ENCODE measurements at places on chromosomes 7 and 10.

DNA sequence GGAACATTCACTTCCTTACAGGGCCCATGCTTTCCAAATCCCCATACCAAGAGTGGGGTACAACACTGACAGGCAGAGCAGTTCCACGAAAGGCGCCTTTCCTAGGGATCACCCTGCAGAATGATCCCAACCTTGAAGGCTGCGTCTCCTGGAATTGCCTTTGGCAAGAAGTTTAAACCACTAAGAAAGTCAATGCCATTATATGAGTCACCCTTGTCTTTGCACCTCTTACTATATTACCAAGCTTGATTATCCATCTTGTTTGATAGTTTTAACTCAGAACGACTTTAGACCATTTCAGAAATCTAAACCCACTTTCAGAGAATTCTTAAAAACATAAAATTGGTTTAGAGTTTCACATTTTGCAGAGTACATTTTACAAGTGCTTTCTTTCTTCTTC is 282.1 kb downstream of the ARHGAP12 start:
- DNase-seq: no peak

GRCh38 chr10:116765648-116766081 is 23.3 kb upstream of the HSPA12A start:
- peak; percentile 31 for DNase-seq

GRCh38 chr10:12397941-12398340 is 48.6 kb downstream of the CAMK1D start:
- DNase-seq: no peak

GRCh38 chr10:14602807-14603533 is 171.7 kb downstream of the FAM107B start:
- no peak for DNase-seq

DNA sequence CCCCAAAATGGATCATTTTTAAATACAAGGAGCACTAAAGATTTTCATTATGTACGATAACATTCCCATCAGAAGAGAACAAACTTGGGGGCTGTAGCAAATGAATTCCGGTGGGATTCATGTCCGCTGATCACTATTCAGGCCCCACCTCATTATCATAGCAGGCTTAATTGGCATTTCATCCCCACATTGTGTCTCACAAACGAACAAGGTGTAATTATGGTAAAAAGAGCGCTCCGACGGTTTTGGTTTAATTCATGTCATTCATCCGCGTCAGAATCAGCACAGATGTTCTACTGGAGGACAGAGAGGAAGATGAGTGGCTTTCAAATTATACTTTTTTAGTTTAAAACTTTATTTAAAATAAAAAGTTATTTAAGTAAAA is 124.7 kb downstream of the MAD1L1 start:
- no peak for DNase-seq

DNA sequence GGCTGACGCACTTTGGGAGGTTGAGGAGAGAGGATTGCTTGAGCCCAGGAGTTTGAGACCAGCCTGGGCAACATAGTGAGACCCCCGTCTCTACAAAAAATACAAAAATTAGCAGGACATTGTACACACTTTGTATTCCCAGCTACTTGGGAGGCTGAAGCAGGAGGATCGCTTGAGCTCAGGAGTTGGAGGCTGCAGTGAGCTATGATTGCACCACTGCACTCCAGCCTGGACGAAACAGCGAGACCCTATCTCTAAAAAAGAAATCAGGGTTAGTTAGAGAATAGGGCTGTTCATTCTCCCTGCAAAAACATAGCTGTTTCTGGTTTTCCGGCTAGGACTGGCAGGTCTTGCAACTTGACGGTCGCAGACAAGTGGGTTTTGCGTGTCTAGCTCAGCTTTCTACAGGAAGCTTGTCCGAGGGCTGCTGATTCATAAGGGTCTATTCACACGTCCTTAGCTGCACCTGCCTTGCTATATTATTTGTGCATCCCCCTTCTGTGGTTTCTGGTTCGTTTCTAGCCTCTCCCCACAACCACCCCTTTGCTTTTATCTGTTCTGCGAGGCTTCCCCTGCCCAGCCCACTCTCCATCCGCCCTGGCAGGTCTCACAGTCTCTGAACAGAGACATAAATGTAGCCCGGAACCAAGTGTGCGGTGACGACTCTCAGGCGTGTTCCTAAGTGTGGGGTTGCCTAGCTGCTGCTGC is 10.7 kb downstream of the AMZ1 start:
- DNase-seq: no peak

DNA sequence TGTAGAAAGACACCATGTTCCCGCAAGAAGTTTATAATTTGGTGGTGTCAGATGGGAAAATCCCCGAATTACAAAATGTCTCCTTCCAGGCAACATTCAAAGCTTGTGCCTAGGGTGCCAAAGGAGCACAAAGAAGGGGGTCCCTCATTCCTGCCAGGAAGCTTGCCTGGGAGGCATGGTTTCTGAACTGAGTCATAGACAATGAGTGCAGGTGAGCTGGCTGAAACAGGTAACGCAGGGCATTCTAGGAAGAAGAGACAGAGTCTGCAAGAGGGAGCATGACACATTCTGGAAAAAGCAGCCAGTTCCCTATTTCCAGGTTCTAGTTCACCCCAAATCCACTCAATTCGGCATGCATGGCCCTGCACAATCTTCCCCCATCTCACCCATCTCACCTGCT is 11.9 kb upstream of the CALU start:
- DNase-seq: no peak

GRCh38 chr7:70557338-70557737 is 574.6 kb upstream of the GALNT17 start:
- no peak for DNase-seq

- no peak for DNase-seq
Observed at GRCh38 chr10:110829721-110830410, 41.9 kb upstream of the PDCD4 start.

DNA sequence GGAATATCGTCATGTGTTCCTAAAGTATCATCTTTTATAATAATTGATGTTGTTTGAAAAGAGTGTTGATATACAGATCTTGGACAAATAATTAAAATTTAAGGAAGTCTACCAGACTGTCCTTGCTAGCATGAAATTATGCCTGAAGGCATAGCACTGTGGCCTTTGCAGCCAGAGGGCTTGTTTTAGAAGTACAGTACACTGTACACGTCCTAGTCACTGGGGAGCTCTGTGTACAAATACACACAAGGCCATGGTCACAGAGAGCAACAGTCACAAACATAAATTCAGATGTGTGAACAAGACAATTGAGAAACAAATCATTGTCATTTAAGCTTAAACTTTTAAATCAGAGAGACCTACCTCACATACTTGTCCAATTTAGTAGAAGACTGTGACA is 133.0 kb downstream of the KIAA1217 start:
- DNase-seq: no peak

GRCh38 chr10:117391436-117392205 is 16.4 kb upstream of the PDZD8 start:
- peak; percentile 75 for DNase-seq

DNA sequence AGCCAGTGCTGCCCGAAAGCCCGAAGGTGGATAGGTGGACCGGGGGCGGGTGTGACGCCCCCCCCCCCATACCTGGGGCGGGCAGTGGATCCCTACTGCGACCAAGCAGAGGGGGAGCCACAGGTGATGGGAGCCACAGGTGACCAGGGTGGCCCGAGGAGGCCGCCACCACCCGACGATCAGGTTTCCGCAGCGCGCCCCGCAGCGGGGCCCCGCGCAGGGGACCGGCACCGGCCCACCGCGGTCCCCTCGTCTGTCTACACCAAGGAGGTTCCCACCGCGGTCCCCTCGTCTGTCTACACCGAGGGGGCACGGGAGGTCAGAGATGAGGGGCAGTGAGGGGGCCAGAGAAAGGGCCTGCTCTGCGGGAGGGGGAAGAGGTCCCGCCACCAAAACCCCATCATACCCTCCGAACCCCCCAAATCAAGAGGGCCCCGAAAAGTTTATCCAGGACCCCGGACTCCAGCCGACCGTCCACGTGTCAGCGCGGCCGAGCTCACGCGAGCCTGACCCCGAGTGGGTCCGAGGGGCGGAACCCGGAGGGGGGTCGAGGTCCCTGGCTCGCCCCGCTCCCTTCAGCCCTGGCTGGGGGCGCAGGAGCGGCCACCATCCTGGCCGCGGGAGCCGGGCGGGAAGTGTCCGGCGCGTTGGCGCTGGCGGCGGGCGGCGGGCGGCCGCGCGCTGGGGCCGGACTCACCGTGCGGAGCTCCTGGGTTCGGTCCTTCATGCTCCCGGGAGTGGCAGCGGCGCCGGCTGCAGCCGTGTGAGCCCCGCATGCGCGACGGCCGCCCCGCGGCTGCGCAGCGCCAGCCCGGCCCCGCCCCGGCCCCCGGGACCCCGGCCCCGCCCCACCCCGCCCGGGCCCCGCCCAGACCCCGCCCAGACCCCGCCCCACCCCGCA is at the start of gene STX1A:
TSS of gene STX1A (minus strand) at position 765 of the 901 bp plus-strand sequence. CDS start at position 727, 38 bp downstream.
- peak; percentile 72 for DNase-seq

DNA sequence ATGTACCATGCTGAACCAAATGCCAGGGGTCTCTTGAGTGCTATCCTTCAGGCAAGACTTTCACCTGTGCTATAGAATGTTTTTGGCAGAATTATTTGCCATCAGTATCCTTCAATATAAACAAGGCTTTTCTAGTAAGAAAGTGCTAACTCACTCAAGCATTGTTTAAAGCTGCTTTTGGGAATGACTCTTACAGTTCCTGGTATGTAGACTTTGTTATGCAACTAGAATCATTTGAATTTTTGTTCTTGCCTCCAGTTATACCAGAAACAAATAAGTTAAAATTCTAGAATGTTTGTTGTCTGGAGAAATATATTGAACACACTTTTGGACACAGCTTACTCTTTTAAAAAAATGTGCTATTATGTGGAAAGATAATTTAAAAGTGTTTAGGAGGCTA is 39.5 kb upstream of the RTKN2 start:
- peak; percentile 6 for DNase-seq

- no peak for DNase-seq
Observed at GRCh38 chr10:102811346-102811745, 25.9 kb downstream of the CYP17A1 start.

DNA sequence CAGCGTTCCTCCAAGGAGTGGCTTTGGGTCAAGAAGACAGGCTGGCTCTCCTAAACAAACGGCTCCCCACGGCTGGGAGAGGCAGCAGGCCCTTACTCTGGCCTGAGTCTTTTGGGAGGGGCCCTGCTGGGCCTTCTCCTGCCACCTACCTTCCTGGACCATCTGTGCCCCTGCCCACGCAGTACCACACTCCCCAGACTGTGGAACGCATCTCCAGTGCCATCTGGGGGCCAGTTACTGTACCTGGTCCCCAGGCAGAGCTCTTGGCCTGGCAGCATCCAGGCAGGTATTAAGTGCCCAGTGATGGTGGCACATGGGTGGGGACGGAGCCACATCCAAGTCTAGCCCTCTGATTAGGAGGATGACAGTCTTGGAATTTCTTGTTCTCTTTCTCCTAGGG is 14.4 kb downstream of the ALKBH4 start:
- DNase-seq: no peak

DNA sequence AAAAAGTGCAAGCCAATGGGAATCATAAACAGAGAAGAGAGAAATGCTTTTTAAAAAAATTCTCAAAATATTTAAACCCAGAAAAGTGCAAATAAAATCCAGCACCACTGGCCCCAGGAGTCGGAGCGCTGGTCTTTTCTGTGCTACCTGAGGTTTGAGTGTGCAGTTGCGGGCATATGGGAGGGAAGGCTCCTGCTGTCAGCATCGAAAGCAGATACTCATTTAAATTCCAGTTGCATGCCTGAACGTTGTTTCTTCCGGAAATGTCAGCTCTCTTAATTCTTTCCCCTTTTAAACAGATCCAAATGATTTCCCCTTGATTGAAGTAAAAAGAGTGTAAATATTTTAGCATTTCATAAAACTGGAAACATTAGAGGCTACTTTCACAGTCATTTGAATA is 240.5 kb upstream of the GPR26 start:
- no peak for DNase-seq

GRCh38 chr10:28012990-28013515 is 14.2 kb upstream of the ODAD2 start:
- no peak for DNase-seq

GRCh38 chr7:99395616-99396327 is 12.6 kb downstream of the PDAP1 start:
- DNase-seq: no peak

DNA sequence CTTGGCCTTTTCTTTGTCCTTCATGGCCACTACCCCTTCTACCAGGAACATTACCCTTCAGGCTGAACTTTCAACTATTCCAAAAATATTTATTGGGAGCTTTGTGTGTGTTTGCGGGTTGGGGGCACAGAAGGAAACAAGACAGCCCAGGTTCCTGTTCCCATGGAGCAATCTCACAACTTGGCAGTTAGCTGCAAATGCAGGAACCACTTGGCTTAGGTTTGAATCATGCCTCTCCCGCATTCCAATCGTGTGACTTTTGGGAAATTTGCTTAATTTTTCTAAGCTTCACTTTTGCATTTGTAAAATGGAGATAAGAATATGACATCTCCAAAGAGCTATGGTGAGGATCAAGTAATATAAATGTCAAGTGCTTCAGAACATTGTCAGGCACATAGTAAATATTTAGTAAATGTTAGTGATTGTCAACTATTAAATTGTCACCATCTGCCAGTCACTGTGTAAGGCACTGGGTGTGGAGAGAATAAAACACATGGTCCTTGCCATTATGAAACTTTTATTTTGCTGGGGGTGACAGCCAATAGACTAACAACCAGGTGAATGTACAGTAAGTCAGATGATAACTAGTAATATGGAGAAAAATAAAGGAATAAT is 277.1 kb downstream of the SNX13 start:
- peak; percentile 82 for DNase-seq

DNA sequence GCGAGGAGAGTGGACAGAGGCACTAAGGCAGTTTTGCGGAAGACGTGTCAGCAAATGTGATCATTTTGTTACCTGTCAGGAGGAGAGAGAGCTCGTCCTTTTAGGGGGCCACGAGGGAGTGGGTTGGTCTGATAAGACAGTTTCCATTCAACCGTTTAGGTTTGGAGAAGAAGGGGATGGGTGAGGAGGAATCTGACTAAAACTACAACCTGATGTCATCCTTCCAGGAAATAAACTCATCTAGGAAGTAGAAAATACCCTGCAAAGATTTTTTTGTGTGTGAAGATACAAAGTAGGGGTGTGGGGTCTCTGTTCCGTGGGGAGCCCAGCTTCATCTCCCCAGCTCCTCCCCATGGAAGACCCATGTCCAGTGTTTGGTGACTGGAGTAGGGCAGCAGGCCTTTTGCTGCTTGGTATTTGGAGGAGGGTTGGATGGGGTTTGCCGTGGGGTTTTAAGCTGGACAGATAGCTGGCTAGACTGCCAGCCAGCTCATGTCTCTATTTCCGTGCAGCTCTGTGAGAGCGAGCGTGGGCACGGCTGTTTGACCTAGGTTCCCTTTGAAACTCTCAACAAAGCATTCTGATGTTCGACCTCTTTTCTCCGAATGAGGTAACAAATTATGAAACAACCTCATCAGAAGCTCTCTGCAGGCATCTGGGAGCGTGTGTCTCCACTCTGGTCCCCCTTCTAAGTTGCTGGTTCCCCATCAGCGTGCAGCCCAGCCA is 136.0 kb upstream of the TCF7L2 start:
- DNase-seq: no peak

- DNase-seq: no peak
Observed at GRCh38 chr10:52814506-52814905, 41.9 kb upstream of the MBL2 start.

- DNase-seq: no peak
Observed at GRCh38 chr7:19972876-19973275, 199.5 kb upstream of the TMEM196 start.

Measured in iris pigment epithelial cell (primary cell).